Lung (tissue), 17 donors: ENCODE measurements at places on chromosomes 3 and 15. TPM values are rescaled to one million over a fixed set of nuclear protein-coding genes. Genes with fewer than 3 reads are reported as not detected.

Gene C15orf39
- total RNA-seq = 57.7 TPM

Gene LRRC3B
- total RNA-seq = not detected

Gene ZKSCAN7
- total RNA-seq = 3.7 TPM

Gene THRB
- total RNA-seq = 23.5 TPM

Gene GRAMD1C
- total RNA-seq = 7.5 TPM

- DNase-seq = no peak
These were observed 40.2 kb downstream of the CMTM8 start for GRCh38 chr3:32278714-32279113.

DNA sequence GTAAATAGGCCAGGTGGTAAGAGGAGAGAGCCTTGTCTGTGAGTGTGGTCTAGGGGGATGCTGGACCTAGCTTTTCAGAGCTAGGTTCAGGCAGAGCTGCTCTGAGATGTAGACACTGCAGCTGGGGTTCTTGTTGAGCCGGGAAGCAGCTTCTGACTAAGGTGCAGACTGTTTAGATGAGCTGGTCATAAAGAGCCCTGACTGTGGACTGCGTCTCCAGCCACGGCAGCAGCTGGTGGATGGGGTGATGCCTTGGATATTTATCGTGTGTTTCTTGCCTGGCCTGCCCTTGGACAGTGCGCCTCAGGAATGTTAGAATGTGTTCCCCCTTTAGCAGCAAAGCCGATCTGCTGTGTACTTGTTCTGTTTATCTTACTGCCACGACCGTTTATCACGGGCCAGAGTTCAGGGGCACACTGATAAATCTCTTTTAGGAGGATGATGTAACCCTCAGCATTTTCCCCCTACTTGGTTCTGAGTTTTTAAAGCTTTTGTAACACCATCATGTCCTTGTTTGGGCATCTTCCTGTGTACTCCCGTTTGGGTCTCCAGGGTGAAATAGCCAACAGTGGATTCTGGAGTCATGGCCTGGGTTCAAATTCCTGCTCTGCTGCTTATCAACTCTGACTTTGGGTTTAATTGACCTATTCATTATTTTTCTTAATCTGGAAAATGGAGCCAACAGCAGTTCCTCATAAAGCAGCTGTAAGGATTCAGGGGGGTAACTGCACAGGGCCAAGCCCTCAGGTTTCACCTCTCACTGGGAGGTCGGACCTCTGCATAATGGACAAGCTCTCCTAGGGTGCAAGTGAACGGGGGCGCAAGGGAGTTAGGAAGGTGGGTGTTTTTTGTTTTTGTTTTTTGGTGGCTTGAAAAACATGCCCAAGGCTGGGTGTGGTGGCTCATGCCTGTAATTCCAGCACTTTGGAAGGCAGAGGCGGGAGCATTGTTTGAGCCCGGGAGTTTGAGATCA lies 51.4 kb downstream of the FLNB start:
- DNase-seq = peak; percentile 57

DNA sequence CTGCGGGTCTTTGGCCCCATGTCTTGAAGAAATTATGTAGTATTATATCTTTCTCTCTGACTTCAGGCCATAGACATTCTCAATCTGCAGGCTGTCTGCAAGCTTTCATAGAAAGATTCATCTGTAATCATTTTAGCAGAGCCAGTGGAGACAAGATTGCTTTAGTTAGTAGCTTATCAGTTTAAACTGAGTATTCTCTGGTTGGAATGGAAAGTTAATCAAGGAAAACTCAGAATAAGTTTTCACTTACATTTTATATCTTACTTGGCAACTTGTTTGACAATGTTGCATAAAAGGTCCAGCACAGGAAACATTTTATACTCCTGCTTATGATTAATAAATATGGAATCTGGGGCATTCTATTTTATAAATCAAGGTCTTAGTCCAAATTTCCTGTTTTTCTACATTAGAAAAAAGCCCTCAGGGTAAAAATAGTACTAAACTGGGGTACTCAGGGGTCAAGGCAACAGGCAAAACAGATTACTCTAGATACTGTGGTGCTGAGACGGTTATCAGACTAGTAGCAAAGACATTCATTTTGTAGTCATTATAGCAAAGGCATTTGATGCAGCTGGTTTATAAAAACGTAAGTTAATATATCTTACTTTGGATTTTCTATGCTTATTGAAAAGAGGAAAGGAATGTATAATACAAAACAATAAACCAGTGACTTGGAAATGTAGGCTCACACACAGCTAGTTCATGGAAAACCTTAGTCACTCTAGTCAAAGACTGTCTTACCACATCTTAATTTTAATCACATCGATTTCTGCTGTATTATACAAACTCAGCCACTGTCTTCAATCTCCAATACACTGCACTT lies 45.2 kb upstream of the FILIP1L start:
- DNase-seq = peak; percentile 15

GRCh38 chr15:92153620-92154019 lies 240.1 kb upstream of the ST8SIA2 start:
- no peak for DNase-seq

DNA sequence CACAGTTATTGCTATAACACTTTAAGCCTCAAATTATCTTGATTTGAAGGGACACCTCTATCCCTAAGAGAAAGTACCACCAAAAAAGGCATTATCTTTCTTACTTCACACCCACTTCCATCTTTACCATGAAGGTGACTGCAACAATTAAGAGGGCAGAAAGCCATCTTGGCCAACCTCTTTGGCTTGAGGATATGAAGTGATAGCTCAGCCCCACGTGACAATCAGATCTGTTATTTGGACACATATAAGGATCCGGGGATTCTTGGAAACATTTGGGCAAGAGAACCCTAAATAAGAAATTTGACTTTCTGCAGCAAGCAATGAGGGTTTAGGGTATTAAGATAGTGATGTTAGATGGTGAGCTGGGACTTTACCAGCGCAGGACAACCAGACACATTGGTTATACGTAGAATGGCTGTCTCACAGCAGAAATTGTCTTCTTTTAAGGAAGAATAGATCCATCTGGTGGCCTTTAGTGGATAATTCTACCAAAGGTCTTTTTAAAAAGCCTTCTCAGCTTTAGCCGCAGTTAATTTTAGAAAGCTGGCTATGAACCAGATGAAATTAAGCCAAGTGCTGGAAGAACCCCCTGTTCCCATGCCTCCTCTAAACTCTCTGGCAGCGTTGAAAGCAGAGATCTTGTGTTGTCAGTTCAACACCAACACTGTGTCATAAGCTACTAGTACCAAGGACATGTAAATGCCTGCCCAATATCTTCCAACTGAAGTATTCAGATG lies 12.3 kb downstream of the HCLS1 start:
- peak; percentile 33 for DNase-seq

DNA sequence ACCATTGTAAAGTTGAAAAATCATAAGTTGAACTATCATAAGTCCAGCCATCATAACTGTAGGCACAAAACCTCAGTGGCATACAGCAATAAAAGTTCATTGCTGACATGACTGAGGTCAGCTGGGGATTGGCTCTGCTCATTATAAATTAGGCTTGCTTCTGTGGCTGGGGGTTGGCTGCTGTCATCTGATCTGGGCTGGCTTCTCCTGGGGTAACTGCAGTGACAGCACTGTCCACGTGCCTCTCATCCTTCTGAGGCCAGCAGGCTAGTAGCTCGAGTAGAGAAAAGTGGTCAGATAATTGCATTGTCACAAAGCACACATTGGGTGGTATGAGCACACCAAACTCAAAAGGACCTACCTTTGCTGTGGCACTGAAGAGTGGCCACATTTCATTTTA lies 31.3 kb downstream of the CMTM7 start:
- no peak for DNase-seq

- DNase-seq = no peak
These were observed 19.1 kb downstream of the KBTBD8 start for GRCh38 chr3:67017211-67017610.

GRCh38 chr3:180375831-180376230 lies 226.1 kb upstream of the TTC14 start:
- DNase-seq = no peak

- DNase-seq = no peak
These were observed 29.0 kb downstream of the NDUFB4 start for GRCh38 chr3:120625159-120625586.
